A172 (cell line): ENCODE measurements at places on chromosomes 7 and 10. TPM values are rescaled to one million over a fixed set of nuclear protein-coding genes. Genes with fewer than 3 reads are reported as not detected.
A peak's percentile ranks its signal among the peaks of the same experiment; 100 is the strongest.

GRCh38 chr10:60943316-60944057 lies 498 bp downstream of the RHOBTB1 start:
- DNase-seq = peak; percentile 52

GRCh38 chr7:81190997-81191768 lies 272.3 kb upstream of the SEMA3C start:
- DNase-seq = peak; percentile 76

DNA sequence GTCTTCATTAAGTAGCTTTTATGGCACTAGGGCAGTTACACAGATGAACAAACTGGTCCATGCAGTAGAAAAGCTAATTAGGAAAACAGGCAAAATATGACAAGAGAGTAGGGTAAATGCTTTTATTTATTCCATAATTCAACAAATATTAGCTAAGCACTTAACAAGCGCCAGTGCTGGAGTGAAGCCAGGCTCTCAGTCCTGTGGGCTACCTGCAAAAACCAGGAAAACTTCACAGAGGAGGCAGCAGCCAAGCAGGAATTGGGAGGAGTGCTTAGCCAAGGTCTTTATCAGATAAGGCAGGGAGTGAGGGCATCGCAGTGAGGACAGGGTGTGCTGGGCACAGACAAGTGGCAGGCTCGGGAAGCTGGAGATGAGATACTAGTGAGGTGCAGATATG lies 4.9 kb upstream of the KAT6B start:
- no peak for DNase-seq

DNA sequence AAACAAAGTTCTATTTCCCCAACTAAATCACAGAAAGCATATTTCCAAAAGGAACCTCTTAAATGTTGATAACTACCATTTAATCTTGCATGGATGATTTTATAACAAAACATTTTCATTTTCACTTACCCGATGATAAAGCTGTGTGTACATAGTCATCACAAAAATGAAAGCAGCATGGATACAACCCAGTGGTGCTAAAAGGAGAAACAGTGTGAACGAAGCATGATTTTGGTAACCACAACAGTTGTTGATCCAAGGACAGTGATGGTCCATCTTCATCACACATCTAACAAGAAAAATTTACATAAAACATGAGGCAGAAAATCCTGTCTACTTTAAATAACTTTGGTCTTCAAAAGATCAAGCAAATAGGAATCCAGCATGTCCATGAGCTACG lies 4.7 kb downstream of the ZDHHC6 start:
- DNase-seq = no peak

DNA sequence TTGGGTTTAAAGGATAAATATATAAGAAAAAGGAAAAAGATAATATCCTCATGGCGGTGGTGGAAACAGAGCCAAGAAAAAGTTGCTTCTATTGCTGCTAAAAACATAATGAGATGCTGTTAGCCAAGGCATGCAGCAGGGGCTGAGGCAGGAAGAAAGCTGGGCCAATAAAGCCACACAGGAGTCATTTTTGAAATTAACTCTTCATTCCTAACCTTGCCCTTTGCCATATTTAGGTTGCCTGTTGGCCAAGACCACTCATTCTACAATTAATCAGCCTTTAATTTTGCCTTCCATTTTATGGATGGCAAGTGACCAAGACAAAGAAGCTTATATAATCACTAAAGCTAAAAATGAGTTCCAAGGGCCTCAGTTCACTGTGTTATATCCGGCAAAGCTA lies 58.2 kb downstream of the ARMH3 start:
- DNase-seq = no peak

The CLRN3 gene
- 0.31 TPM in 1 of 2 replicates, not detected in the other for total RNA-seq

The SERPINE1 gene
- total RNA-seq = 463 and 480 TPM in 2 replicates

The FOXI2 gene
- not detected in 2 replicates for total RNA-seq
